ENCODE measurements at places on chromosomes 1 and 21. TPM values are rescaled to one million over a fixed set of nuclear protein-coding genes. Genes with fewer than 3 reads are reported as not detected.

The OR14A2 gene
- total RNA-seq = not detected

The HCRTR1 gene
- total RNA-seq = not detected

The LAMB3 gene
- 31.5 TPM for total RNA-seq

The KRTAP13-2 gene
- total RNA-seq = not detected

The HTR6 gene
- not detected for total RNA-seq

The NTPCR gene
- total RNA-seq = 67.2 TPM
